T follicular helper cell (primary cell): ENCODE measurements at places on chromosomes 2 and 18.

DNA sequence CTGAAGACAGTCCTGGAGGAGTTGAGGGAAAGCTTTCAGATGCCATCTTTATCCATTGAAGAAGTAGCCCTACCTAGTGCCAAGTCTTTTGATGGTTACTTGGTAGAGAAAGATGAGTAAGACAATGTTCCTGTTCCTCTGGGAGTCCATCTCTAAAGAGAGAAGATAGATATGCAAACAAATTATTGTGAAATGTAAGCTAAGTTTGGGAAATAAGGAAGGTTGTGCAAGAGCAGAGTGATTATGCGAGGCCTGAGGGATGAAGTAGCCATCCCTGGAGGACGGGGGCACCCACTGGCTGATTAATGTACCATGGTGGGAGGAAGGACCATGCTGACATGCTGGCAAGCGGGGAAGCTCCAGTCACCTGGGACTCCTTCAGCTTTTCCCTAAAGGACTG, 994 bp upstream of the DTNA start:
- DNase-seq: no peak

DNA sequence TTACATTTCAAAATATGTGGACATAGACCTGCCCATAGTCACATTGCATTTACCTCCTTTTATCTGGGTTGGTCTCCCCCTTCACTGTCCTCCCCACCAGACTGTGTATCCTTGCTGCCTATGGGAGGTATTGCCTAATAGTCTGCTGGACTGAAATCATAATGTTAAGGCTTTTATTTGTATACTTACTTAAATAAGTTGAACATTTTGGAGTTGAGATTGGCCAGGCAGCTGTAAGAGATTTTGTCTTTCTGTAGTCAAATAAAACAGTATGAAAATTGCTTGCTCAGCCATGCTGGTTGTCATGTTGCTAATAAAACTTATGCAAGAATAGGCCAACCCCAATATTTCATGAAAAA, 280.9 kb downstream of the PTPRM start:
- DNase-seq: no peak

DNA sequence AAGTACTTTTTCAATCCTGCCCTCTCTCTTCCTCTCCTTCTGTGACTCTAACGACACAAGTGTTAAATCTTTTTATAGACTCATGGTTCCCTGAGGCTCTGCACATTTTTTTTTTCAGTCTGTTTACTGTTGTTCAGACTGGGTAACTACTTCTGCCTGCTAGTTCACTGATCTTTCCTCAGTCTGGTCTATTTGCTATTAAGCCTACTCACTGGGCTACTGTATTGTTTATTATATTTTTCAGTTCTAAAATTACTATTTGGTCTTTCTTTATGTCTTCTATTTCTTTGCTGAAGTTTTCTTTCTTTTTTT, 21.3 kb downstream of the PPP3R1 start:
- no peak for DNase-seq

DNA sequence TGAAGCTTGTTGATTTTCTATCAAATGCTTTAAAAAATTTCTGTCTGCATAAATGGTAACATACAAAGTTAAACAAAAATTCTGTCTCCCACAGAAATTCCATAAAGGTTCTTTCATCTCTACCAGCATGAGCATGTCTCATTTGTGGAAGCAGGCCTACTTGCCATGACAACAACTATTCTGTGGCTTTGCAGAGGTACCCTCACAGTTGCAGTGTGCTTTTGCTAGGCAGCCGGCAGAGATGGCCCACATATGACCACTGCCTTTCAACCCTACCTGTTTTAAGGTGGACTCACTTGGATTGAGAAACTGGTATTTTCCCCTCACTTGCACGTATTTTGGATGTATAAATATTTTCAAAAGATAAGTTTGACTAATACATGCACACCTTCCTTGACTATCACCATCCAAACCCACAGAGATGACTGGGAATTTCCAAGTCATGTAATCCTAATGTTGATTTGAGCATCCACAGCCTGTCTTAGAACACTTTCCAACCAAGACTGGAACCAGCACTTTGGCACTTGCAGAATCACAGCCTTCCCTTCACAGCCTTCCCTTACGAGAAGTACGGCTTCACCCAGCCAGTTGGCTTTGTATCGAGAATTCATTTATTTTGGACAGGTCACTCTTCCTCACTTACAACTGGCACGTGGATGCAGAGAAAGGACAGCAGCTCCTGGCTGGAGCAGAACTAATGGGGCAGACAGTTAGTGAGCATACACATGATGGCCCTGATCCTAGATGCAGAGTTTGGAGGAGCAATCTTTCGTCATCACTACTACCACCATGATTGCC, 9.3 kb upstream of the FHL2 start:
- DNase-seq: no peak

GRCh38 chr2:40371525-40372282, 80.2 kb downstream of the SLC8A1 start:
- DNase-seq: no peak

- DNase-seq: no peak
Measured at GRCh38 chr2:54189539-54189938, 66.5 kb downstream of the TSPYL6 start.

GRCh38 chr2:1611886-1612285, 132.4 kb downstream of the PXDN start:
- no peak for DNase-seq

GRCh38 chr2:166180951-166181812, 53.4 kb upstream of the SCN1A start:
- no peak for DNase-seq

DNA sequence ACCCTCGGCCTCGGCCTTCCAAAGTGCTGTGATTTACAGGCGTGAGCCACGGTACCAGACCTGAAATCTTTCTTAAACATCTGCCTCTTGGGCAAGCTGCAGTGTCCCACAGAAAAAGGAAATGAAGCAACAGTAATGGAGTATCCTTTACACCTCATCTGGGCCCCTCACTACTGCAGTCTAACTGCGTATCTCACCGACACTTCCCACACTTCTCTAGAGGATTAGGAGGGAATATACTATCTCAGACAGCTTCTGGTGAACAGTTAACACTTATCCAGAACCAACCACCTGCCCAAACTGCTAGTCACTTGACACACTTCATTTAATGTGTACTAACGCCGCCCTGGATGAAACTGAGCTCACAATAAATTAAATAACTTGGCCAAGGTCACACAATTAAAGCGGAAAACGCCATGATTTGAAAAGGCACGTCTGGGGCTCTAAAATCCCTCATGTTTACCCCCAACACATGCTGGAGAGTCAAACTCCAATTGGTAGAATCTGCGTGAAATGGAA, 993 bp downstream of the COX7A2L start:
- DNase-seq: no peak

DNA sequence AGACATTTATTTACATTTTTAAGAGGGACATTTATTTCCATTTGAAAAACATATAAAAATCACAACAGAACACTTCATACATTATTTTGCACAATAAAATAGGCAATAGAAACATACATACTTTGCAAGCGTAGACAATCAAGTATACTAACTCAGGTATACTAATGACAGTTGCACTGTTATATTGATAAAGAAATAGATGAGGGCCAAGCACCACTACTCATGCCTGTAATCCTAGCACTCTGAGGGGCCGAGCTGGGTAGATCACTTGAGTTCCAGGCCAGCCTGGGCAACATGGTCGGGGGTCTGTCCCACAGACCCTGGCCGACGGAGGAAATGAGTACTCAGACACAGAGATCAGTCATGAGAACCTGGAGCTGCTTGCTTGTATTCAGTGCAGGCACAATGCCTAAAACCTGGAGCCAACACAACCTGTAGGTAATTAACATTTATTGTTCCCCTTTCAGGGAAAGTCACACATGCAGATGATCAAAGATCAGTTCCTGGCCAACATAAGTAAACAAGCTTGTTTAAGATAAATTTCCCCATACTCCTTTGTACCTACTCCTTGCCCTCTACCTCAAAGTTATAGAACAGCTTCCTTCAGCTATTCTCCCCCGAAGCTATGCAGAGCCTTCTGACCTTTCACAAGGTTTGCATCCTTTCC, 1960.2 kb downstream of the SUCLG1 start:
- DNase-seq: no peak

- DNase-seq: no peak
Measured at GRCh38 chr2:65503746-65504145, 71.3 kb upstream of the SPRED2 start.

DNA sequence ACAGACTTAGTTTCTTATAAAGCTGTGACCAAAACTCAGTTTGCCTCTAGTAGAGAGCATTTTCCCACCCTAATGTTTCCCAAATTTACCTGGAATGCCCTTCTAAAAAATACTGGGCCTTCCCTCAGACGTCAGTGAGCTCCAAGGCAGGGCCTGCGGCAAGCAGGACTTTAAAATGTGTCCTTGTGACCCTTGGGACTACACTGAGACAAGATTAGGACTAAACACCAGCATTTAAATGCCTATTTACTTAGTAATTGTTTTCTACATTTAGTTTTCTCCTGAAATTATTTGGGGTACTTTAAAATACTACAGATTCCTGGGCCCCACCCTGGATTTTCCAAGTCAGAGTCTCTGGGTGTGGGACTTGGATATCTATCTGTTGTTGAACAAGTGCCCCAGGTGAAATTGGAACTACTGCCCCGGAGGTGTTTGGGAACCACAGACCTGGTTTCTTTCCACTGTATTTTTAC, 14.3 kb downstream of the GATA6 start:
- DNase-seq: no peak

GRCh38 chr18:36120297-36120696, 8.8 kb downstream of the SLC39A6 start:
- DNase-seq: no peak

DNA sequence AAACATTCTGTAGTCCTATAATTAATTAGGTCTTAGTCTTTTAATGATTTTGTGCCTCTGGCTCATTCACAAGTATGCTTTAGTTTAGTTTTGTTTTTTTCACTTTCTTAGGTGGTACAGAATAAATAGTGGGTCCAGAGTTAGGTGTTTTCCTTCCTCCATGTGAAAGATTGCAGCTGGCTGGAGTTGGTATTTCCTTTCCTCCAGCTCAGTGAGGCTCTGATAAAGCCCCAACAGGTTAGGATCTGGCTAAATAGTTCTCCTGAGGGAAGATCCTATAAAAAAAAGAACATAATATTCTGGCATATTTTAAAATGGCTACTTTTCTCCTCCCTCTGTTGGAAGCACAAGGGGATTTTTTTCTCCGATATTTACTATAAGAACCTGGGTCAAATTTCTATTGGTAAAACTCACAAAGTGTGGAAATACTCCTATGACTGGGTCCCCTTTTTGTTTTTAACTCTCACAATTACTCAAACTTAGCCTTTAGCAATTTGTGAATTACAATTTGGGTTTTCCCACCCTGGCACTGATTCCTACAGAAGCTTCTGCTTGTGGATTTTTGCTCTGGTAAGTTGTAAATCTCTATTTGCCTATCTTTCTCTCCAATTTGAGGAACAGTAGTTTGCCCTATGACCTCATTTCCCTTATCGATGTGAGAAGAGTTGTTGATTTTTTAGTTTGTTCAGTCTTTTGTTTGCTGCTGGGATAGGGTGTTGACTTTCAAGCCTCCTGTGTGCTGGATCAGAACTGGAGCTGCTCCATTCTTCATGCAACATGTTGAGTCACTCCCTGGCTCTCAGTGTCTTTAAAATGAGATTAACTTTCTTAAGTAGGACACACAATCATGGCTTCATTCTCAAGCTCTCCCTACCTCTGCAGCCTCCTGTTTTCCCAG, 500.9 kb downstream of the RNF144A start:
- DNase-seq: no peak

DNA sequence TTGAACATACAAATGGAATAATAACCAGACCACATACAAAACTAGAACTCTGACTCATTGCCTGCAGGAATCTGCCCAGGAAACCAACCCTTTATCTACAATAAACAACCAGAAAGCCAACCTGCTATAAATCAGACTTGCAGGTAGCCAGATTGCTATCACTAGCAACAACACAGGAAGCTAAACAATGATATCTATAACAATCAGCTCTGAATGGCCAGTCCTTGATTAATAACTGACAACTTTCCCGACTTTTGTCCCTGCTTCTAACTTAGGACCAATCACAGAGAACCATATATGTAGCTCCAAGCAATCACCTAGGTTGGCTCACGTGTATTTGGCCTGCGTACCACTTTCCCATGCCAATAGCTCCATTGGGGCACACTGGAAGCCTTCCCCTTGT, 470.8 kb downstream of the RIT2 start:
- DNase-seq: no peak

- DNase-seq: no peak
Measured at GRCh38 chr2:109257653-109258052, 128.6 kb downstream of the SH3RF3 start.

GRCh38 chr2:201974171-201975100, 59.2 kb upstream of the FZD7 start:
- no peak for DNase-seq

GRCh38 chr2:69285379-69285894, 101.6 kb downstream of the GFPT1 start:
- no peak for DNase-seq

DNA sequence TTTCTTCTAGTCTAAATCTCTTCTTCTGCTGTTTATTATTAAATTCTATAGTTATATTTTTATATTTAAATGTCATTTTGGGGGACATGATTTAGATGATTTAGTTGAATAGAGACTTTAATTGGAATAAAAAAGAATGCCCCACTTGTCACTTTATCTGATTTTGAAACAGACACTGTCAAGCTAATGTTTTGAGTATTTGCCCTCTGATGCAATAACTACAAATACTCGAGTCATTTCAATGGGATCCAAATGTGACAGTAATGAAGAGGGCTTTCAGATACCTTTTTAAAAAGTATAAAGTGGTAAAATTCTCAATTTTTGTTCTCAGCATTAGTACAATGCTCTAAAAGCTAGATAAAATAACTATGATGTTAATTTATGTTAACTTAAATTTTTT, 257.3 kb upstream of the SESTD1 start:
- no peak for DNase-seq

- DNase-seq: peak; percentile 67
Measured at GRCh38 chr2:241877989-241878970, 8.8 kb downstream of the RTP5 start.

- DNase-seq: no peak
Measured at GRCh38 chr18:22241921-22242361, 72.6 kb downstream of the GATA6 start.

DNA sequence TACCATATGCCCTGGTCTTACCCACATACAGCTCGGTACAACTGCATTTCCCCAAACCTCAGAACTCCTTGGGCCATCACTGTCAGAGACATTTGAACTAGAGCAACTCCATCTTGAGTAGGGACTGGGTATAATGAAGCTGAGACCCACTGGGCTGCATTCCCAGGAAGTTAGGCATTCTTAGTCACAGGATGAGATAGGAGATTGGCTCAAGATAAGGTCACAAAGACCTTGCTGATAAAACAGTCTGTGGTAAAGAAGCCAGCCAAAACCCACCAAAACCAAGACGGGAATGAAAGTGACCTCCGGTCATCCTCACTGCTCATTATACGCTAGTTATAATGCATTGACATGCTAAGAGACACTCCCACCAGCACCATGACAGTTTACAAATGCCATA, 131.3 kb downstream of the PIK3C3 start:
- no peak for DNase-seq

DNA sequence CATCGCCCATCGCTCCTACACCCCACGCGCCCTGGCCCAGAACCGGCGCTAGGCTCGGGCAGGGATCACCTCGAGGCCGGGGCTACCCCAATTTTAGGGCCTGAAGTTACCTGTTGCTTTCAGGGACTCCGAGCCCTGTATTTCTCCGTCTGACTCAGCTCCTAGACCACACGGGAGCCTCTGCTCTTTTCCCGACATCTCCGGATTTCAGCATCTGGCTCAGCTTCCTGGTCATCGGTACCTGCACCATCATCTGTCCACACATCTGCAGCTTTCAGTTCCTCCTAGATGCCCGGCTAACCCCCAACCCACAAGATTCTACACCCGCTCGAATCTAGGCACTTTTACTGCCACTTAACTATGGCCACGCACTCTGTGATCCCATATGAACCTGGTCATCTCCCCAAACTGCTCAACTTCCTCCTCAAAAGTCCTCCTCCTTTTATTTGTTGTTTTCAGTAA, 12.1 kb upstream of the HMSD start:
- DNase-seq: no peak
